ENCODE measurements at places on chromosomes 11 and 22.

DNA sequence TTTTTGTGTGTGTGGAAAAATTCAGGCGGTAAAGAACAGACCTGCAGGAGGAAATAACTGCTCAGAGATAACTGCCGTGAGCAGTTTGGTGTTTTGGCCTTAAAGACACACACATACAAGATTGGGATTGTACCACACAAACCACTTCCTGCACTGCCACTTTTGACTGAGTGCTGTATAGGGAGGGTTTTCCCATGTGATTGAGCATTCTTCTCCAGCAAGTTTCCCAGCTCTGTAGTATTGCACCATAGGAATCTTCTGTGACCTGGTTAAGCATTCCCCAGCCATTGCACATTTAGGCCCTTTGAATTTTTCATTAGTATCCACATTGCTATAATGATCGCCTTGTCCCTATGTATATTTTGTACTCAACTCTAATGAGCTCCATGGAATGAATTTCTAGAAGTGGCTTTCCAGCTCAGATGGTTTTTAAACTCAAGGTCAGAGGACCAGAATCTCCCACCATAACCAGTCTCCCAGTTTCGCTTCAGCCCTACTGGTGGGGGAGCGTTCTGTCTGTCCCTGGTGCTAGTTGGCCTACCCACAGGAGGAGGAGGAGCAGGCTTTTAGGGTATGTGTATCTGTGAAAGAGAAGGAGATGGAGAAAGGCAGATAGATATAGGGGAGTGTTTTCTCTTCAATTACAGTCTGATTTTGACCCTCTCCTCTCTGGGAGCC is 9.3 kb downstream of the CD82 start:
- peak; percentile 32 for DNase-seq

DNA sequence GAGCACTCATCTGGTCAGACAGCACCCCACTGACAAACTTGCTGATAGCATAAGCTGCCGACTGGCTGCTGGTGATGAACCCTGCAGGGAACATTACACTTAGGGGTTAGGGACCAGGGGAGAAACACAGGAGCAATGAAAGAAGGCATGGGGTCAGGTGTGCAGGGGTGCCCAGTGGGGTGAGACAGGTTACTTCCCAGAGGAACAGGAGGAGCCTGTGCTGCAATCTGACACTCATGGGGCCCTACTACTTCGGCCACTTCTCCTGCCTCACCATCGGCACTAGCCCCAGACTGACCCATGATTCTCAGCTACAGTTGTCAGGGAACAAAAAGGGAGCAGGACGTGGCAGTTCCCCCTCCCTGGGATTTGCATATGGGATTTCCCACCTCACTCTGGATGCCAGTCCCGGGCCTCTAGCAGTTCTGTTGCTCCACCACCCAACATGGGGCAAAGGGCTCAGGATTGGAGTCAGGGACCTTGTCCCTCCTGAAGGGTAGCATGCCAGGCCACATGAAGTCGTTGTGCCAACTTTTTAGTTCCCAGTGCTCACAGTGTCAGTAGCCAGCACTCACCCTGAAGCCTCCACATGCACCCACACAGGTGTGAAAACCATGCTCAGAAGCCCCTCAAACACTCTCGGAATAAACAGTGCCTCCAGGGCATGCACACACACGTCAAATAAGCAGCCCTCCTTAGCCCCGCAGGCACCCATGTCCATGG is 2.2 kb downstream of the SLC37A4 start:
- DNase-seq: no peak

DNA sequence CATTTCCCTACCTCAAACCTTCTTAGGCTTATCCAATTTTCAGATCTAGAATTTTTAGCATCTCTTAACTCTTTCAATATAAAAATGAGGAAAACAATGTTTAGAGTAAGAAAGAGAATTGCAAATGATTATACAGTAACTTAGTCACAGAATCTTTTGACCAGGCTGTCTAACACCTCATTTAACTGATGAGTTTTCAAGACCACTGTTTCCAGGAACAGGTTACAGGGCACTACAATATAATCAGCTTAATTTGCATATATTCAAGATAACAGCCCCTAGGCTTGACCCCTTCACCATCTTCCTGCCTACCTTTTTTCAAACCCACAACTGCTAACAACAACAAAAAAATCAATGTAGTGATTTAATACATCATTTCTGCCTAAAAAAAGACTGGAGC is 12.7 kb downstream of the NUMA1 start:
- no peak for DNase-seq

GRCh38 chr22:37967147-37967546 is 13.6 kb downstream of the POLR2F start:
- DNase-seq: no peak

GRCh38 chr11:44565953-44566949 is 788 bp downstream of the CD82 start:
- DNase-seq: no peak

- DNase-seq: no peak
Observed at GRCh38 chr11:2825261-2825888, 60.2 kb downstream of the CDKN1C start.

DNA sequence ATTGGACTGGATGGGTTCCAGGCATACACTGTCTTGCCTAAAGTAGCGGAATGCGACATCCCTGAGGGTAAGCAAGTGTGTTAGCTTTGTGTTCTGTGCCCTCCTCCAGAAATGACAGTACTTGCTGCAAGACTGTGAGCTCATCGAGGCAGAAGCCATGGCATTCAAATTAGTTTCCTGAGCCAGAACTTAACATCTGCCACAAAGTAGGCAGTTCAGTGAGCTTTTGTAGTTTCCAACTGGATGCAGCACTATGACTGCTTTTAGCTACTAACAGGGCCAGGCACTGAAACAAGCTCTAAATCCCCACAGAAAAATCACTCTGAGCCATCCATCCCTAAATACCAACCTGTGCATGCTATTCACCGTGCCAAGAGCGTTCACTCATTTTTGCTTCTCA is 1.2 kb upstream of the FAR1 start:
- DNase-seq: no peak

DNA sequence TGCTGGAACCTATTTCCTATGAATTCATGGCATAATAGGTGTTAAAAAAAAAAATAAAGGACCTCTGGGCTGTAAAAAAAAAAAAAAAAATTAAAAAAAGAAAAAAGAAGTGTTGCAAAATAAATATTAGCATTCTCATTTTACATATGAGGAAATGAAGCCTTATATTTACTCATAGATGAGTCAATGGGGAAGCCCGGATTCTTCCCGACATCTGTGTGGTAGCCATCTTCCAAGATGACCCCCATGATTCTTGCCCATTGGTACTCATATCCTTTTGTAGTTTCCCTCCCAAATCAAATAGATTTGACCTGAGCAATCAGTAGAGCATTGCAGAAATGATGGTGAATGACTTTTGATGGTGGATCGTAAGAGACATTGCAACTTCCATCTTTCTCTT is 3.0 kb upstream of the SWAP70 start:
- DNase-seq: no peak

DNA sequence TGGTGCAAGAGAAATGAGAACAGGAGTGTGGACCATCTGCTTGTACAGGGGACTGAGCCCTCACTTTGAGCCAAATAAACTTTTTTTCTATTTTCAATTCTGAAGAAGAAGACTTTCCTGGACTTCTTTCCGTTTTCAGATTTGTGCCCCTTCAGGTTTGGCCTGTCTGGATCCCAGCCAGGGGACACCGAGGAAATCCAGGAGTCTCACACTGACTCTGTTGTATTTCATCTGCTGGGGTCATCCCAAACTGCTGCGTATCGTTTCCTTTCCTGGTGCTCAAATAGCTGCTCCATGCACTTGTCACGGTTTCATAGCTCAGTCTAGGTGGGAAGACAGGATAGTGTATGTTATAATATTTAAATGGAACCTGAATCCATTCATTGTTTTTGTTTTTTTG is 51.7 kb downstream of the GGTLC2 start:
- no peak for DNase-seq

GRCh38 chr11:61054513-61054912 is 47.8 kb upstream of the CD5 start:
- DNase-seq: no peak

DNA sequence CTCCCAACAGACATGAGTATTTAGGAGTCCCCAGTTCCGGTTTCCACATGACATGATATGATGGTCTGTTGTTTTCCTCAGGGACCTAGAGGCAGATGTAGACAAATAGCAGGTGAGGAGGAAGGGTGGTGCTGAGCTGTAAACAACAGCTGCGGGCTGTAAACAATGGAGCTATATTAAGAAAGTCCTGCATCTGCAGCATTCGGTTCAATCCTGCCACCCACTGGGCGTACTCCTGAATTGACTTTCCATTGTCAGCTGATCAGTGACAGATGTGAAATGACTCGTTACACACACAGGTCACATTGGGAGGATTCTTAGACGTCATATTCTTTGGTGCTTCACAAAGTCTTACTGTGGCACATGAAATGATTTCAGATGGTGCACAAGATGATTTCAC is 26.8 kb upstream of the RAG1 start:
- no peak for DNase-seq

DNA sequence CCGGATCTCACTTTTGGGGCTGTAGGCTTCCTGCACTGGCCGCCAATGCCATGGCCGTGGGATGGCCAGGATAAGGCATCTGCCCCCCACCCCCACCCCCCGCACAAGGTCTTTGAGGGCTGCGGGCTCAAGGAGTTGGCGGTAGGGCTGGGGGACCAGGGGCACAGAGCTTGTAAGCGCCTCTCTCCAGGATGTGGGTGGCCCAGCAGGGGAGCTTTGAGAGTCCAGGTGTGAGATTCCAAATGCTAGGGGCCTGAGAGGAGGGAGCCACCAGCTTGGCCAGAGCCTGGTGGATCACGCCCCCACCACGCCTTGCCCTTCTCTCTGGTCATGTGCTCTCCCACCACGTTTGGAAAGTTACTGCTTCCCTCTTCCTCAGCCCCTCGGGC is 5.0 kb downstream of the CD81 start:
- no peak for DNase-seq

DNA sequence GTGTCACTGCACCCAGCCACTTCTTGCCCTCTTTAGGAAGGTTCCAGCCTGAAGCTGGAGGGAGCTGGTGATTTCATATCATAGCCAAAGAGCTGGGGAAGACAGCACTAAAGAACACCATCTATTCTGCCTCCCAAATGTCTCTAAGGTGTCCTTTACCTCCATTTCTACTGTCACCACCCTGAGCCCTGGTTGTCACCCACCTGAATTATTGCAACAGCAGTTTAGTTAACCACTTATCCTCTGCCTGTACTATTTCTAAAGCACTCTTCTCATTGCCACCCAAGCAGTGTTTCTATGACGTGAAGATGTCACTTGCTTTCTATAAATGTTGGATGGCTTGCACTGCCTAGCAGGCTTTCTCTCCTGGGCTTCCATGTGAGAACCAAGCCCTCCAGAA is 69.4 kb upstream of the EED start:
- no peak for DNase-seq

- DNase-seq: no peak
Observed at GRCh38 chr11:130689222-130689908, 226.9 kb downstream of the SNX19 start.

DNA sequence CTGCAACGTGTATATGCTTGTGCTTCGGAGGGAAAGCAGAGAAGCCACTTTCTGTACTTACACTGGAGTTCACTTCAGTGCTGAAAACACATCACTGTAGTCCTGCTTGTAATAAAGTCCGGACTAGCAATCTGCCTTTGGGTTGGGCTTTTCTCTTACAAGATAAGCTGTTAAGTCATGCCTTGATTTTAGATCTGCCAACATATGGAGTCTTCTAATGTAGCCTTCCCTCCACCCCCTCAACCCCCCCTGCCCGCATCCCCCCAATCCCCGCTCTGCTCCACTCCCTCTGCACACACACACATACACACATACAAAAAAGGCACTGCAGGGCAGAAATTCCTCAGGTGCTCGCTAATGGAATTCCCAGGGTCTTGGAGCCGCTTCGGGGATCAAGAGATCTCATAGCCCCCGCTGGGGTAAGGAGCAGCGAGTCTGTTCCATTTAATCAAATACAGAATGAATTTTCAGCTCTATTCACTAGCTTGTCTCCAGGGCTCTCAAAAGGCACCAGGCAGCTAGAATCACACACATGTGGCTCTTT is 3.4 kb downstream of the CDON start:
- no peak for DNase-seq

DNA sequence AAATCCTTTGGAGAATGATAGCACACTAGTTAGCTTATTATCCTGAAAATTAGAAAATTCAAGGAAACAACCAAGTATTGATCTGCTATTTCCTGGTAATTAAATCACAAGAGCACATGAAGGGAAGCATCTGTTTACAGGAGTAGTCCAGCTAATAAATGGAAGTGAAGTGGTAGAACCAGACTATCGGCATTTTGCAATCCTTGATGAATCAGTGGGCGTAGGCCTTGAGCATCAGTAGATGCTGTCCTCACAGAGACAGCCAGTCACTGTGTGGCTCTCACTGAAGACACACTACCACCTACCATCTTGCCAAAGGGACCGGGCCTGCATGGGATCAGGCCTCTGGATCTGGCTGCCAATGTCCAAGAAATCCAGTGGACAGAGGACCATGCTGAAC is 69.8 kb downstream of the FBLN1 start:
- DNase-seq: no peak

DNA sequence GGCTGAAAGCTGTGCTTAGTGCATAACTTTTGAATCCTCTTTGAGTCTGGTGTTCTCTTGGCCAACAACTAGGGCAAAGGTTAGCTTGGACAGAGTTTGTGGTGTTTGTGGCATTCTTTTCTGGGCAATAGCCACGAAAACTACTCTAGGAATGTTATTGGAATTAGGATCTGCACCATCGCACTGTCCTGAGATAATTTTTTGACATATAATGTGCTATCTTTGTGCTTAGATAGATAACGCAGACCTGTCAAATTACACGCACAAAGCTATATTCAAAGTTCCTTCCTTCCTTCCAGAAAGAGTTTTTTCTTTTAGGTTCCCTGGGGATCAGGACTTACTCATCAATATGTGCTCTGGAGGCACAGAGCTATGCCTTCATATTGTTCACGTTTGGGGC is 166.8 kb upstream of the MTMR2 start:
- DNase-seq: no peak

DNA sequence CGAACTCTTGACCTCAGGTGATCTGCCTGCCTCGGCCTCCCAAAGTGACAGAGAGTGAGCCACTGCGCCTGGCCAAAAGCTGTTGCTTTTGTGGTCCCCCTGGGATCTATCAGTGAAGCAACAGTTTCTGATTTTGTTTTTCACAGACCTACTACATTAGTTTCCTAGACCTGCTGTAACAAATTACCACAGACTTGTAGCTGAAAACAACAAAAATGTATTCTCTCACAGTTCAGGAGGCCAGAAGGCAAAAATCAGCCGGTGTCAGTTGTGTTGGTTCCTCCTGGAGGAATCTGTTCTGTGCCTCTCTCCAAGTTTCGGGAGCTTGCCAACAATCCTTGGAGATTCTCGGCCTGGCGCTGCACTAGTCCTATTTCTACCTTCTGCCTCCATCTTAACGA is 8.5 kb upstream of the SLC35C1 start:
- DNase-seq: no peak

DNA sequence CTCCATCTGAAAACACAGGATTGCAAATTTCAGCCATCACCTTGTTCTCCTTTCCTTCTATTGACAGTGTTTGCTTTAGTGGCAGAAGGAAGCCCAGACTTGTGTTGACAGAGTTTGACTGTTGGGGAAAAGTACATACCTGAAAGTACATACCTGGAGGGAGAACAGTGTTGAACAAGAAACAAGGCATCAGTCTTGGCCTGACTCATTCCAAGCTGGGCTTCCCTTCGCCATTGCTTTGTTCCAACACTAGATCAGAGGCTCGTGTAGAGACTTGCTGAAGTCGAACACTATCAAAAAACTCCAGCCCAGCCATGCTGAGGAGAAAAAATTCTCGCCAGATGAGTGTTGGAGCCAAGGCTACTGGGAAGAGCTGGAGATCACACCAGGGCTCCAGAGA is 133.4 kb downstream of the BBOX1 start:
- DNase-seq: no peak

- DNase-seq: no peak
Observed at GRCh38 chr22:46866591-46866990, 104.1 kb downstream of the TBC1D22A start.

GRCh38 chr22:23388517-23388890 is 191.6 kb downstream of the IGLL1 start:
- DNase-seq: no peak

All from activated effector memory CD4-positive, alpha-beta T cell treated with Interleukin-2 at 50 U/mL for 16 hours (primary cell).